ENCODE measurements at places on chromosomes 11 and 22.

GRCh38 chr11:12382451-12382850, 5.1 kb downstream of the PARVA start:
- no peak for DNase-seq

DNA sequence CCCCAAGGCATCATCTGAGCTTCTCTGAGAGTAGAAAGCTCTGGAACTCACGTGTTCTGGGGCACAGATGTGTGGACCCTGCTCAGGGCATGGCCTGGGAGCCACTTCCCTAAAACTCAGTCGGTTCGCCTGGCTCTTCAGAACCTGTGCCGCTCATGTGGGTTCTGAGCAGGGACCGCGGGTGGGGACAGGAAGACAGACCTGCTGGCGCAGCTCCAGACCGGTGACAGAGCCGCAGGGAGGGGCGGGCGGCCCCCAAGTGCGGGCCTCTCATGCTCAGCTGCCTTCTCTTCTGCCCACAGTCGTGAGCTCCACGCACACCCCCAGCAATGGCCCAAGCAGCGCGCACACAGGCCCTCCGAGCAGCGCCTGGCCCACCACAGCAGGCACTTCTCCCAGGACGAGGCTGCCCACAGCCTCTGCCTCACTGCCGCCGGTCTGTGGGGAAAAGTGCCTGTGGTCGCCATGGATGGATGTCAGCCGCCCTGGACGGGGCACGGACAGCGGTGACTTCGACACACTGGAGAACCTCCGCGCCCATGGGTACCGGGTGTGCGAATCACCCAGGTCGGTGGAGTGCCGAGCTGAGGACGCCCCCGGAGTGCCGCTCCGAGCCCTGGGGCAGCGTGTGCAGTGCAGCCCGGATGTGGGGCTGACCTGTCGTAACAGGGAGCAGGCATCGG, 24.2 kb downstream of the MUC5AC start:
- DNase-seq = no peak

- peak; percentile 89 for DNase-seq
Observed at GRCh38 chr22:41682033-41682807, 6.4 kb downstream of the SNU13 start.

DNA sequence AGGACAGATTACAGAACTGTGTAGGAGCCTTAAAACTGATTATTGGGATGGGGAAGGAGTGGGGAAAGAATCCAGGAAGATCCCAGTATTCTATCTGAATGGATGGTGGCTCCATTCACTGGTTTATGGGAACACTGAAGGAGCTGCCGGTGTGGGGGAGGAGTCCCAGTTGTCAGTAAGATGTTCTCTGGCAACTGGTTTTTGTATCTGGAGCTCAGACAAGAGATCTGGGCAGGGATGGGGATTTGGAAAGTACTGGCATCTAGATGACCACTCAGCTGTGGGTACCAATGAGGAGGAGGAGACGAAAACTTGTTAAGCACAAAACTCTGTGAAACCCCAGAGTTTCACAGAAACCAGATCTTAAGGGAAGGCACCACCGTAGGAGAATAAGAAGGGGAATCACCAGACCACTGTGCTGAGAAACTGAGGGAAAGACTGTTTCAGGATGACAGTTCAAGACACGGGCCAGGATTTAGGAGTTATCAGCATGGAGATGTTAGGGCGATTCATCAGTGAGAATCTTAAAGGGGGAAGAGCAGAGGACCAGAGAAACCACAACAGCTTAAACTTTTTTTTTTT, 28.1 kb downstream of the LDLRAD3 start:
- no peak for DNase-seq

DNA sequence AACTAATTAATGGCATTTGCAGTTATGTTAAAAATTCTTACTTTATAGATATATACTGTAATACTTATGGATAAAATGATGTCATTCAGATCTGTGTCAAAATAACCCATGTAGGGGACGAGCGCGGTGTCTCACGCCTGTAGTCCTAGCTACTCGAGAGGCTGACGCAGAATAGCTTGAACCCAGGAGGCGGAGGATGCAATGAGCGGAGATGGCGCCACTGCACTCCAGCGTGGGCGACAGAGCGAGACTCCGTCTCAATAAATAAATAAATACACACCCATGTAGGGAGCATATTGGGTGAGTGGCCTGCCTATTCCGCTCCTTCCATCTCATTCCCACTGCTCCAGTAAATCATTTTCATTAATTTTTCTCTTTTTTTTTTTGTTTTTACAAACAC, 7.1 kb downstream of the SNU13 start:
- DNase-seq = no peak

- DNase-seq = no peak
Observed at GRCh38 chr22:50112151-50113118, 22.6 kb downstream of the MOV10L1 start.

DNA sequence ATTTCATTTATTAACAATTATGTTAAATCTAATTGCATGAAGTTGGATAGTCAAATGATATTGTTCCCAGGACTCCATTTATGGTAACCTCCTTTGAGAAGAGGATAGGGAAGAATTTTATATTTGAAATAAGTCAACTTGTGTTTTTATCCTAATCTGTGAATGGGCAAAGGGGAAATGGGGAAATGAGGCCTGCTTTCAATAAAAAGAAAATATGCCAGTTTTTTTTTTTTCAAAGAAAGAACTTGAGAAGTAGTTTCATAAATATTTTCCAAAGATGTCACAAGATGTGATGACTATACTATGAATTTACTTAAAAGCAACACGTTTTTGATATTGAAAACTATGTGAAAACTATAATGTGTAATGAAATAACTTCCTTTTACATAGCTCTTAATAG, 201.8 kb downstream of the TMEM135 start:
- DNase-seq = no peak

GRCh38 chr11:34027516-34028408, 23.8 kb upstream of the CAPRIN1 start:
- no peak for DNase-seq

DNA sequence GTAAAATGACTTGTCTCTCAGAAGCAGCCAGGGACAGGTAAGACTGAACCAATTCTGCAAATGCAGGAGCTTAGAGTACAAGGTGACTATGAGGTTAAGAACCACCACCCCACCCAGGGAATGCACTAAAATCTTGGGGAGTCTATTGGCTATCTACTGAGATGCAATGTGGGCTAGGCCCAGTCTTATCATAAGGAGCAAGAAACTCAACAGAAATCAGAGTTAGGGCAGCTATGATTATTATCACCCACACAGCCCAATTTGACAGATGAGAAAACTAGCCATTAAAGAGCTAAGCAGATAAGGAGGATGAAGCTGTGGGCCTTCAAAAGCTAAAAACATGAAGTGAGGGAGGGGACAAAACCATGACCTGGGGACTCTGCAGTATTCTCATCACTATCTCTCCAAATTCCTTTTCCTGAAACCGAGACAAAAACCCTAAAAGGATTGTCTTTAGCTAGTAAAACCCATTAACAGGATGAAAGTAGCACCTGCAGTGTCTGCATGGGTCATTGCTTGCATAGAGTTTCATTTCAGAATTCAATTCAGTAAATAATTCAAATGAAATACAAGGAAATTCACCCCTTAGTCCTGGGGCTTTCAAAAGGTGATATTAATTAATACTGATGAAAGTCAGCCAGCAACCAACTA, 68.8 kb upstream of the USP47 start:
- no peak for DNase-seq

DNA sequence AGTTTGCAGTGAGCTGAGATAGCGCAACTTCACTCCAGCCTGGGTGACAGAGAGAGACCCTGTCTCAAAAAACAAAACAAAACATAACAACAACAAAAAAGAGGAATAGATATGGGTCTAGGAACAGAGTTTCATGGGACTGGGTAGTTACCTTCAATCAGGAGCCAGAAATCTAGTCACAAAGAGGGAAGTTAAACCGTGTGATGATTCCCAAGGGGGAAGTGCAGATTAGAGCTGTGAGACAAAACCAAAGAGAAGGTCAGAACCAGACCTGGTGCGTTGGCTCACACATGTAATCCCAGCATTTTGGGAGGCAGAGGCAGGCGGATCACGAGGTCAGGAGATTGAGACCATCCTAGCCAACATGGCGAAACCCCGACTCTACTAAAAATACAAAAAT, 42.1 kb upstream of the LARGE1 start:
- no peak for DNase-seq

DNA sequence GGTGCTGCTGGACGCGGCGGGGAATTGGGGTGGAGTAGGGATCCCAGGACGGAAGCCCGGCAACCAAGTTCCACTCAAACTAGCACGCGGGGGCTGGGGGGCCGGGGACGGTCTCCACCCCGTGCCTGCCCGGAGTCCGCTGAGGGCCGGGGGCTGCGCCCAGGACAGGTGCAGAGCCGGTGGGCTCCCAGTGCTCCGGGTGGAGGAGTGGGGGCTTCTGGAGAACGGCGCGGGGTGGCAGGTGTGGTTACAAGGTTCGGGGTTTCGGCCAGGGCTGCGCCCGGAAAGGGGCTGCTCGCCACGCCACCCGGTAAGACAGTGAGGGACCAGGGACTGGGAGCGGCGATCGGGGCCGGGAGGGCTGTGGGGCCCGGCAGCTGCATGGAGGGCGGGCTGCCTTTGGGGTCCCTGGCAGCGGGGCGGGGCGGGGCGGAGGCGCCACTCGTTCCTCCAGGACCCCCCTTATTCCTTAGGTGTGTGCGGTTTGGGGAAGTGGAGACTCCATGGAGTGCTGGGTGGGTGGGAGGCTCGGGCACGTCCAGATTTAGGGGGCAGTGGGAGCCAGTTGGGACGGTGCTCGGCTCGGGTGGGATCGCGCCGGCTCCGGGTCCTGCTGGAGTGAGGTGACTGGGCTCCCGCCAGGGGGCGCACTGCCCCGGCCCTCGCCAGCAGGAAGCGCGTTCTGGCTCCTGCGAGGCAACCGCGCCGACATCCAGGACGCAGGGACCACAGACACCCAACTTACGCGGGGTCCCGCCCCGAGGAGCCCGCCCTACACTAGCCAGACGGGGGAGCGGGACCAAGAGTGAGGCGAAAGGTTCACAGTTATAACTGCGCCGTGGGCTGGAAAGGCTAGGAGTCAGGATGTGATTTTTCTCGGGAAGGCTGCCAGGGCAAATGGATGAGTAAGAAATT, 868 bp downstream of the TSPAN18 start:
- DNase-seq = no peak

DNA sequence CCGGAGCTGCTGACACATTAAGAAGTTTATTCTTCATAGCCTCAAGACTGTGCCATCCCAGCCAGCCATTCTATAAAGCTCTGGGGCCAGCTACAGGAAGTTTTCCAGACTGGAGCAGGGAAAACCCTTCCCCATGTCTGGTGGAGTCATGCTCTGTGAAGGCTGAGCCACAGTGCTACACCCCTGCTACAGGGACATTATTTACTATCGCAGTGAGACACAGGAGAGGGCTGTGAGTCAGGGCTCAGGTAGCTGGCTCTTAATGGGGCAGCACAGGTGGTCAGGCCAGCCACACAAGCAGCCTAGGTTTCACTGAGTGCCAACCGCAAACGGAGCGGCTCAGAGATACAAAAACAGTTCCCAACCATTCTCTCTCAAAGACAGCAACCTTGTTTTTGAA, 12.1 kb downstream of the HPS4 start:
- no peak for DNase-seq

GRCh38 chr22:40747361-40747760, 68.1 kb downstream of the MCHR1 start:
- no peak for DNase-seq

- DNase-seq = no peak
Observed at GRCh38 chr11:75435571-75435925, 2.5 kb upstream of the KLHL35 start.

- DNase-seq = no peak
Observed at GRCh38 chr11:84854498-84854880, 772.7 kb downstream of the DLG2 start.

- no peak for DNase-seq
Observed at GRCh38 chr11:17580271-17580670, 33.2 kb downstream of the OTOG start.

GRCh38 chr11:19817870-19818269, 105.2 kb downstream of the NAV2 start:
- no peak for DNase-seq

DNA sequence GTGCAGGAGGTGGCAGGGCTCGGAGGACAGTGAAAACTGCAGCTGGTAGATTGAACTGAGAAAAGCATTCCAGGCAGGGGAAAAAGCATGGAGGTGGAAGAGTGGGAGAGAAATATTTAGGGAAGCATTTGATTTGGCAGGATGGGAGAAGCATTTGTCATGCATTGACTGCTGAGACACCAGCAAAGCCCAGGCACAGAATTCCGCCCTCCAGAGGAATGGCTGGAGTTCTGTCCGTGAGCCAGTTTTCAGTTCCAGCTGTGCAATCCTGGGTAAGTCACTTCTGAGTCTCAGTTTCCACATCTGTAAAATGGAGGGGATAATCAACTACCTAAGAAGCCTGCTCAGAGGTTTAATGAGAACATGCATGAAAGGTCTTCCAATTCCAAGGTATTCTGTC, 4.3 kb upstream of the TSKU start:
- no peak for DNase-seq
